ENCODE measurements at places on chromosomes 5 and 9. TPM values are rescaled to one million over a fixed set of nuclear protein-coding genes. Genes with fewer than 3 reads are reported as not detected.
A peak's percentile ranks its signal among the peaks of the same experiment; 100 is the strongest.

GRCh38 chr9:117224695-117225094 is 190.2 kb downstream of the ASTN2 start:
- DNase-seq, result no peak
- no peak overlapping the region for H3K4me3 ChIP-seq
- H3K36me3 ChIP-seq, result no peaks in the 10 kb centered on the region
- no peaks in the 10 kb centered on the region for H3K4me1 ChIP-seq
- no peaks in the 10 kb centered on the region for H3K27me3 ChIP-seq

DNA sequence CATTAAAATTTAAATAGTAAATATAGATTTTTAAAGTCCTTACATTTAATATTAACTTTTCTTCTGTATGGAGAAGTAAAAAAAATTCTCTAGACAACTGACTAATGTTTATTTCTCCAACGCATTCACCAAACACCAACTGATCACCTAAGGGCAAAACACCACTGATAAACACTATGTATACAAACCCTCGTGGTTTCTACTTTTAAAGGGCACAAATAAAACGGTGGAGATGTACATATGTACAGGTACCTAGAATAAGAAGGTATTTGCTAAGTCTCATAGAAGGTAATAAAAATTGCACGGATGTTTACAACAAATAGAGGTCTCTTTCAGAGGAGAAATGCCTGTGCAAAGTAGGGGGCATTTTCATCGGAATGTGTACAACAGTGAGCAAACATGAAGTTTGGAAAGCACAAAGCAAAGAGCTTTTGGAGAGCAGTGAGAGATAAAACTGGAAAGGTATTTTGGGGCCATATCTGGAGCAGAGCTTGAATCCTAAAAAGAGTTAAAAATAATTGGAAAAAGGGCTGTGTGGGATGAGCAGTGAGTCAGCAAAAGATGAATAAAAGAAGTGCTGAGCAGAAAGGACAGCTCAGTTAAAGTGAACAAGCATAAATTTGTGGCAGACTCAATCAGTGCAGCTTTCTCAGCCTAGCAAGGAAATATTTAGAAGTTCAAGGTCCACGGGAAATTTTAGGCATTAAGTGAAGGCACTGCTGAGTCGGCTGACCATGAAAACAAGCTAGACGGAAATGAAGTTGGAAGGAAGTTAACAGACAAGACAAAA is 160.0 kb downstream of the TMEM161B start:
- no peak overlapping the region for H3K27ac ChIP-seq
- no peaks in the 10 kb centered on the region for H3K4me1 ChIP-seq
- H3K4me3 ChIP-seq, result no peak overlapping the region
- no peak for DNase-seq
- no peaks in the 10 kb centered on the region for H3K36me3 ChIP-seq

DNA sequence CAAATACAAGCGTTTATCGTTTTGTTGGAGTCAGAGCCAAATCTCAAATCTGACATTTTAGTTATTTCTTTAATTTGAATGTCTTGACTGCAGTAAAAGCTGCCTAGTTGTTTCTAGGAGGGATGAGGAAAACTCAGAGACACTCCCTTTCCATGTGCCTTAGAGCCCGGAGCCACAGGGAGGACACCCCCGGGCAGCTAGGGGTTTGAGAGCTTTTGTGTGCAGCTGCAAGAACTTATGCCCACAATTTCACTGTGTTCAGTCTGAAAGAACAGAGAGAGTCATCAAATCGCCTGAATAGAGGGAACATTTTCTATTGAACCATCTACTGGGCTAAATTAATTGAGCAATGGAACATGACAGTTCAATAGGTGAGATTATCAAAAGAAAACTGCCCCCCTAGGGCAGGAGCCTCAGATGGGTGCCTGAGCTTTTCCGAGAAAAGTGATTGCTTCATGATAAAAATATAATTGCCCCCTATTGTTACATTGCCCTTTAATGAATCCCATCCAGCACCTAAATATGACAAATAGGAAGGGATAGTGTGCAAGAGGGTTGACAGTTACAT is 709.3 kb upstream of the RGMB start:
- no peak for DNase-seq
- no peaks in the 10 kb centered on the region for H3K4me1 ChIP-seq
- H3K27ac ChIP-seq, result no peak overlapping the region
- no peaks in the 10 kb centered on the region for H3K36me3 ChIP-seq

Gene CTXN3
- total RNA-seq, result not detected

DNA sequence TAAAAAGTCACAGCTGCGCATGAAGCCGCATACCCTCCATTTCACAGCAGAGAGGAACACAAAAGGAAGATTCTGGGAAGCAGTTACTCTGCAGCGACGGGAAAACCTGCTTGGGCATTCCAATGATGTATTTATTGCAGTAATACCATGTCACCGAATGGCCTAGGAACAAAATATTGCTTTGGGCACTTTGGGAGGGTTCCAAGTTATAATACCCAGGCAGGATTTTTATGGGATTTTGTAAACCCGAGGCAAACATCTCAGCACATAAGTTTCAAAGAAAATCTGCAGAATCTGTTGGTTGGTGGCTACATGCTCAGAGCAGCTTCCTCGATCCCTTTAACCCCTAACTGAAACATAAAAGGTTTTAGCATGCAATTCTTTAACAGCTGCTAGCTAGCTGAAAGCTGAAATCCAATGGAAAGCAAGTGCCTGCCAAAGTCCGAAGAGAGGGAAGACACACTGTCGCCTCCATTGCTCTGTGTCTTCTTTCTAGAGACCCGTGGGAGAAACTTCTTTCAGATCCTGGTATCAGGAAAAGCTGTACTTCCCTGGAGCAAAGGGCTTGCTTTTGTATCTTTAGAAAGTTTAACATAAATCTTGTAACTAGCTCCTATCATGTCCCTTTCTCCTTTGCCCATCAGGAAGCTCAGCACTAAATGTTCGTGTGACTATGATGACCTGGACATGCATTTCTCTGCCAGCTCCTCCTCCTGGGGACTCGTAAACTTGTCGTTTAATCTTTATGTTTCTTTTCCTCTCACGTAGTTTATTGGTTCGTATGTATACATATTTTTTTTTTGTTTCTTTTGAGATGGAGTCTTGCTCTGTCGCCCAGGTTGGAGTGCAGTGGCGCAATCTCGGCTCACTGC is 195.0 kb downstream of the MAPKAP1 start:
- H3K27me3 ChIP-seq, result no peaks in the 10 kb centered on the region
- no peaks in the 10 kb centered on the region for H3K36me3 ChIP-seq
- peak overlapping the region; percentile 56 for H3K27ac ChIP-seq

Gene EIF4E1B
- not detected for total RNA-seq

DNA sequence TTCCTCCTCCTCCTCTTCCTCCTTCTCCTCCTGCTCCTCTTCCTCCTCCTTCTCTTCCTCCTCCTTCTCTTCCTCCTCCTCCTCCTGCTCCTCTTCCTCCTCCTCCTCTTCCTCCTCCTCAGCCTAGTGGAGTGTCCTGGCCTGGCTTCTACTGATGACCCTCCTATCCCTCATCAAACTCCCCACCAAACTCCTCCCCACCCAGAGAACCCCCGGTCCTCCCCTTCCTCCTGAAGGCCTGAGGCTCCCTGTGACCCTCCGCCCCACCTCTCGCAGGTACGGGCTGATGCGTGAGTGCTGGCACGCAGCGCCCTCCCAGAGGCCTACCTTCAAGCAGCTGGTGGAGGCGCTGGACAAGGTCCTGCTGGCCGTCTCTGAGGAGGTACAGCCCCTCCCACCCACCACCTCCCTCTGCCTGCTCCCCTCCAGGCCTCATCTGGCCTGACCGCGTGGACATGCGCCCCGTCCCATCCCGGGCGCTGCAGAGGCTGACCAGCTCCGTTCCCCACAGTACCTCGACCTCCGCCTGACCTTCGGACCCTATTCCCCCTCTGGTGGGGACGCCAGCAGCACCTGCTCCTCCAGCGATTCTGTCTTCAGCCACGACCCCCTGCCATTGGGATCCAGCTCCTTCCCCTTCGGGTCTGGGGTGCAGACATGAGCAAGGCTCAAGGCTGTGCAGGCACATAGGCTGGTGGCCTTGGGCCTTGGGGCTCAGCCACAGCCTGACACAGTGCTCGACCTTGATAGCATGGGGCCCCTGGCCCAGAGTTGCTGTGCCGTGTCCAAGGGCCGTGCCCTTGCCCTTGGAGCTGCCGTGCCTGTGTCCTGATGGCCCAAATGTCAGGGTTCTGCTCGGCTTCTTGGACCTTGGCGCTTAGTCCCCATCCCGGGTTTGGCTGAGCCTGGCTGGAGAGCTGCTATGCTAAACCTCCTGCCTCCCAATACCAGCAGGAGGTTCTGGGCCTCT is 10.6 kb downstream of the FGFR4 start:
- peaks cover 9% of the 10 kb centered on the region for H3K4me1 ChIP-seq
- peak overlapping the region; percentile 59 for H3K27ac ChIP-seq
- H3K36me3 ChIP-seq, result no peaks in the 10 kb centered on the region
- no peak overlapping the region for H3K4me3 ChIP-seq
- DNase-seq, result no peak

Gene SHROOM1
- total RNA-seq, result 85.4 TPM

GRCh38 chr9:129027224-129027684 is 877 bp downstream of the SH3GLB2 start:
- no peaks in the 10 kb centered on the region for H3K36me3 ChIP-seq
- peaks cover 32% of the 10 kb centered on the region for H3K4me1 ChIP-seq
- no peaks in the 10 kb centered on the region for H3K27me3 ChIP-seq

GRCh38 chr9:121185774-121186403 is 15.8 kb downstream of the RAB14 start:
- H3K27me3 ChIP-seq, result no peaks in the 10 kb centered on the region
- H3K4me3 ChIP-seq, result no peak overlapping the region
- no peak for DNase-seq
- H3K4me1 ChIP-seq, result peaks cover 7% of the 10 kb centered on the region
- H3K27ac ChIP-seq, result no peak overlapping the region
- peaks cover 4% of the 10 kb centered on the region for H3K36me3 ChIP-seq

GRCh38 chr9:22740781-22741180 is 294.2 kb downstream of the DMRTA1 start:
- no peaks in the 10 kb centered on the region for H3K36me3 ChIP-seq
- no peaks in the 10 kb centered on the region for H3K4me1 ChIP-seq
- H3K27ac ChIP-seq, result no peak overlapping the region
- DNase-seq, result no peak
- no peak overlapping the region for H3K4me3 ChIP-seq
